ENCODE measurements at places on chromosomes 5 and 9.

- no peak overlapping the region for H3K27ac ChIP-seq
- H3K4me1 ChIP-seq: no peaks in the 10 kb centered on the region
- no peaks in the 10 kb centered on the region for H3K27me3 ChIP-seq
- no peak overlapping the region for H3K4me3 ChIP-seq
- H3K36me3 ChIP-seq: no peaks in the 10 kb centered on the region
These were observed 1.8 kb upstream of the JAKMIP2 start for GRCh38 chr5:147784146-147784987.

DNA sequence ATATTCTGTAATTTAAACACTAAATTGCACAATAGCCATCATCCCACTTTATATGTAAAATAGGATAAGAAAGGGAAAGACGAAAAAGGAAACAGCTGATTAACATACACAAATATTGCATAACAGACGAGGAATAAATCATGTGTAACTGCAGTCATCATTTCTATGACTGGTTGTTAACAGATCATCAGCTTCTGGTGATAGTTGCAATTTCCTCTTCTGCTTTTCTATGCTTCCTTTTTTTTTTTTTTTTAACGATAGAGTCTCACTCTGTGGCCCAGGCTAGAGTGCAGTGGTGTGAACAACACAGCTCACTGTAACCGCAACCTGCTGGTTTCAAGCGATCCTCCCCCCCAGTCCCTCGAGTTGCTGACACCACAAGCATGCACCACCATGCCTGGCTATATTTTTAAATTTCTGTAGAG lies 22.5 kb upstream of the JAKMIP2 start:
- no peaks in the 10 kb centered on the region for H3K27me3 ChIP-seq
- DNase-seq: no peak
- no peak overlapping the region for H3K27ac ChIP-seq
- H3K4me1 ChIP-seq: no peaks in the 10 kb centered on the region

- no peaks in the 10 kb centered on the region for H3K27me3 ChIP-seq
- peaks cover 24% of the 10 kb centered on the region for H3K4me1 ChIP-seq
- H3K4me3 ChIP-seq: no peak overlapping the region
- no peaks in the 10 kb centered on the region for H3K36me3 ChIP-seq
These were observed 5.2 kb downstream of the F2R start for GRCh38 chr5:76720988-76721569.

- H3K27me3 ChIP-seq: no peaks in the 10 kb centered on the region
- no peaks in the 10 kb centered on the region for H3K36me3 ChIP-seq
- DNase-seq: no peak
- no peak overlapping the region for H3K4me3 ChIP-seq
- no peak overlapping the region for H3K27ac ChIP-seq
- no peaks in the 10 kb centered on the region for H3K4me1 ChIP-seq
These were observed 20.4 kb downstream of the ROPN1L start for GRCh38 chr5:10461904-10462555.

DNA sequence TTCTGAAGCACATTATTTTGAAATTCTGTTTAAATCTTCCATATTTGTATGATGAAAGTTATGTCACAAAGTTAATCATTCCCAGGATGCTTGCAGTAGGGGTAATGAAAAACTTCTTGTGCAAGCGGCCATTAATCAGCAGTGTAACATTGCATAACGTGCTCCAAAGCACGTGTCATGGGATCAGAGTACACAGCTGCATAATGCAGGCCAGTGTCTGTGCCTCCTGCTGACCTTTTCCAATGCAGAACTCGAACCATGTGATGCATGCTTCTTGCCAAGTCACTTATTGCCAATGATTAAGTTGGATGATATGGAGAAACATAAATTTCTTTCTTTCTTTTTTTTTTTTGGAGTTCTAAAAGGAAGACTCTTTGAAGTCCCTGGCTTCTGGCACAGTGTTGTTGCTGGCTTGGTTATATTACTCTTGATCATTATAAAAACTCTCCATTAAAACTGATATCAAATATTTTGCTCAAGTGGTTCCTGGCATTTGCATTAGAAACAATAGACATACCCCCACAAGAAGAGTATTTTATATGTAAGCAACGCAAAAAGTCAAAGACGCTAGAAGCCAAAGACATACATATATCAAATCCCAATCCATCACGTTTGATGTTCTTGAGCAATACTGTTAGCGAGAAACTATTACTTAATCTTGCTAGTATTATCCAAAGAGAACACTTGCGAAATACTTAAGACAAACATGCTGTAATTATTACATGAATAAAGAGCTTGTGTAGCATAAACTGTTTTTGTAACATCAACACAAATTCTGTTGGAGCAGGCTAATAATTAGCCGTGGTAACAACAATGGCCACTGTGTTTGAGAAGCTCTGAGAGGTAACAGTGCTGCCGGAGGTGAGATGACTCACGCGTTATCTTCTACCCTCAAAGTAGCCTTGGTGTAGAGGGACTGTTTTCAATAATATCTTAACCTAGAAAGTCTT lies 164.2 kb downstream of the AUH start:
- peaks cover 65% of the 10 kb centered on the region for H3K4me1 ChIP-seq
- H3K36me3 ChIP-seq: no peaks in the 10 kb centered on the region
- H3K4me3 ChIP-seq: no peak overlapping the region
- H3K27ac ChIP-seq: peak overlapping the region; percentile 95
- no peaks in the 10 kb centered on the region for H3K27me3 ChIP-seq

DNA sequence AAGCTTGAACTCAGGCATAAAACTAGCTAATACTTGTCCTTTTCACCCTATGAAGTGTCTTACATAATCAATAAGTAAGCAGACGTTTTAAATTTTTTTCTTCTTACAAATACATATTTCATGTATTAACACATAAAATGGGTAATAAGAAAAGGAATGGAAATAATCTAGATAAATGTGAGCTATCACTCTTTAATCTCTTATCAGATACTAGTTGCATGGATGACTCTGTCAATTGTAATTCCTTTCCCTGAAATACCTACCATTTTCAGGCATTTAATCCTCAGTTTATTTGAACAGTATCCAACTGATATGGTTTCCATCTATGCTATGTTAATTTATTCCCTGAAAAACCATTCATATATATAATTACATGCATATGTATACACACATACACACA lies 166.0 kb upstream of the RGS7BP start:
- H3K4me1 ChIP-seq: no peaks in the 10 kb centered on the region
- no peaks in the 10 kb centered on the region for H3K27me3 ChIP-seq
- no peak for DNase-seq
- H3K36me3 ChIP-seq: no peaks in the 10 kb centered on the region
- no peak overlapping the region for H3K4me3 ChIP-seq
- H3K27ac ChIP-seq: no peak overlapping the region

- peak overlapping the region; percentile 71 for H3K27ac ChIP-seq
- peak overlapping the region; percentile 76 for H3K4me3 ChIP-seq
- DNase-seq: no peak
- H3K27me3 ChIP-seq: no peaks in the 10 kb centered on the region
These were observed 720 bp downstream of the TMEM203 start for GRCh38 chr9:137204731-137205125.

DNA sequence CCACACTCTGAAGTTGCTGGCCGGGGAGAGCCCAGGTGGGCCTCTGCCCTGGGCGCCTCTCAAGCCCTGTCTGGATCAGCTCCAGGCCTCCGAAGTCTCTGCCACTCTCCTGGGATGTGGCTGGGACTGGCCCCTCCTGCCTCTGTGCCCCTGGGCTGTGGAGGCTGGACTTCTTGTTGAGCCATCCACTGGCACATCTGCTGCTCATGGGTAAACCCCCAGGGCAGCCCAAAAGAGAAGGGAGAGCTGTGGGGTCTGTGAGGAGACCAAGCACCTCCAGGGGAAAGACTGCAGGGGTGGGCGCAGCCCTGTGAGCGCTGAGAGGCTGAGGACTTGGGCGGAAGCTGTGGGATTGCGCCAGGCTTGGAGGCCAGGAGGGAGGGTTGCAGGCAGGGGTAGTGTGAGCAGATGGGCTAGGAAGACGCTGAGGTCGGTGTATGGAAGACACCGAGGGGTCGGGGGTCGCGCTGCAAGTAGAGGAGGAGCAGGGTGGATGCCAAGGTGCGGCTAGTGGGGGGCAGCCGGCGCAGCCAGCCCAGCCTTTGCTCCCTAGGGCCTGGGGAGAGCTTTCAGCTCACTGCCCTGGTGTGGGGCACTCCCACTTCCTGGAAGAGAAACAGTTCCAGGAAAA lies 118.1 kb downstream of the WNK2 start:
- H3K27ac ChIP-seq: no peak overlapping the region
- no peaks in the 10 kb centered on the region for H3K4me1 ChIP-seq
- no peaks in the 10 kb centered on the region for H3K36me3 ChIP-seq
- no peaks in the 10 kb centered on the region for H3K27me3 ChIP-seq
- DNase-seq: no peak
- H3K4me3 ChIP-seq: no peak overlapping the region

DNA sequence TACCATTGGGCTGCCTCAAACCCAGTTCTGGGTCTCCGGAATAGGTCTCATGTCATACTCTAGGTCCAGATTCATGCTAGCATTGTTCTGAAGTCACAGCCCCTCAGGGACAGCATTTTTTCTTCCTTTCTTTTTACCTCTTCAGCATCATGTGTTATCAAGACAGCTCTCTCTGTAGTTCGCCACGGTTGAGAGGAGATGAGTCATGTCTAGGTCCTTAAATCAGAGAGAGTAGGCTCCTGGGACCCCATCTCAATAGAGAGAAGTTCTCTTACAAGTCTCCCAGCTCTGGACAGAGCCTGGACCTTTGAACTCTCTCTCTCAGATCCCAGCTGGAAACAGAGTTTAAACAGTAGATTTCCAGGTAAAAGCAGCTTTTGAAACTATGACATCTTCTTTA lies 332.4 kb upstream of the CD180 start:
- no peaks in the 10 kb centered on the region for H3K27me3 ChIP-seq
- no peaks in the 10 kb centered on the region for H3K36me3 ChIP-seq
- no peak overlapping the region for H3K27ac ChIP-seq
- H3K4me1 ChIP-seq: no peaks in the 10 kb centered on the region

- no peaks in the 10 kb centered on the region for H3K36me3 ChIP-seq
- no peak overlapping the region for H3K27ac ChIP-seq
- H3K27me3 ChIP-seq: no peaks in the 10 kb centered on the region
- no peak for DNase-seq
- H3K4me3 ChIP-seq: no peak overlapping the region
These were observed 4.4 kb downstream of the PHF2 start for GRCh38 chr9:93580654-93581380.

DNA sequence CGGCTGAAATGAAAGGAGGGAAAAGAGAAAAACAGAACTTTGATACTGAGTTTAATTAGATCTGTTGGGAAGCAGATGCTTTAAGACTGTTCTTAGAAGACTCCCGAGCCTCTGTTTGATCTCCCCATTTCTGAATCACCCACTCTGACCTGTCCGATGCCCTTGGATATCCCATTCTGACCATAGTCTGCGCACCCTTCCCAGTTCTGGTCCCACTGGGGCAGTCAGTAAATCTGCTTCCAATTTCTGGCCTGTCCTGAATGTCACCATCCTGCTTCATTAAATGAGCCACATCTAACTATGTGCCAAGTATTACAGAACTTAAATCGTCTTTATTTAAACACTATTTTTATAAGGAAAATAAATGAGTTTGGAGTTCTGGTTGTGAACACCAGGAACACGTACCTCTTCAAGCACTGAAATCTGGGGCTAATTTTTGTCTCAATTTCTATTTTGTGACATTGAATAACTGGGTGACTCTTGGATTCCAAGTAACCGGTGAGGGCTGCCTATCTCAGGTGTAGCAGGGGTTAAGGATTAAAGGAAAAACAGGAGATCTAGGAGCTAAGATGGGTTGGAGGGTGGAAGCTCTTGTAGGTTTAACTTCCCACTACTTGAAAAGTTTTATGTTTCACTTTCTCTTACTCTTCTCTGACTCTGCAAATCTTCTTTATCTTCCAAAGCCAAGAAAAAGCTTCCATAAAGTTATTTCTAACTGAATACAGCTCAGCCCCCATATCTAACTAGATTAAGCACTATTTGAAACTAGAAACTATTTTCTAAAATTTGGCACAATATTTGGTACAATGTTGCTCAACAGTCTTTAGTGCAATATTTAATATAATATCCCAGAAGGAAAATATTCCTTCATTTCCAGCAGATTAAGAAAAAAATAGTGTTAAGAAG lies 40.1 kb downstream of the ALDH1A1 start:
- H3K27ac ChIP-seq: no peak overlapping the region
- no peaks in the 10 kb centered on the region for H3K4me1 ChIP-seq
- DNase-seq: no peak
- H3K27me3 ChIP-seq: no peaks in the 10 kb centered on the region

DNA sequence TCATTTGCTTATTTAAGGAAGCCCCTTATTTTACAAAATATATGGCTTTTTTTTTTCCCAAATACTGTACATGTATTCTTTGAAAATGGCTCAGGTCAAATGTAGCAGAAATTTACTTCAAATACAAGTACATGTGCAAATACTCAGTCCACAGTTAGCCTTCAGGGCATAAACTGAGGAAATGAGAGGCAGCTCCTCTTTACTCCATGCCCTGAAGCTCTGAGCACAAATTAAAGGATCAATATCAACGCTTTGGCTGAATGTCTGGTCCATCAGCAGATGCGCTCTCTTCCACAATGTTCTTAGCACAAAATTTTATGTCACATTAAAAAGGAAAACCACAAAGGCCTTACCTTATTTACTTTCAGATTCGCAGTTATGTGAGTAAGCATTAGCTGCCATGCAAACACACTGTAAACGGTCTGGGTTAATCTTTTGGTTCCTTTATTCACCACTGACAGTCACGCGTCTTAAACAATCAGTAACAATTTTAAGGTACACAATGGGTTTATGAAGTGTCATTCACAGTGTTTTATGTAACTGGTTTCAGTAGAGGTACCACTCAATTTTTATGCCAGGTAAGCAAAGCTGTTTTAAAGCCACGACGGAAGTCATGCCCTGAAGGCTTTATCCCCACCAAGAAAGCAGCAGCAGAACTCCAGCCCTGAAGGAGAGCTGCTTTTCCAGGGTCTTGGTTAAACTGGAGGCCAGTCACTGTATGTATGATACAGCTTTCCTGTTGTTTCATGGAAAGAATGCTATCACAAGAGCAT lies 103.4 kb downstream of the OTULIN start:
- no peaks in the 10 kb centered on the region for H3K4me1 ChIP-seq
- H3K27ac ChIP-seq: no peak overlapping the region
- no peak overlapping the region for H3K4me3 ChIP-seq
- no peaks in the 10 kb centered on the region for H3K27me3 ChIP-seq
- DNase-seq: no peak

DNA sequence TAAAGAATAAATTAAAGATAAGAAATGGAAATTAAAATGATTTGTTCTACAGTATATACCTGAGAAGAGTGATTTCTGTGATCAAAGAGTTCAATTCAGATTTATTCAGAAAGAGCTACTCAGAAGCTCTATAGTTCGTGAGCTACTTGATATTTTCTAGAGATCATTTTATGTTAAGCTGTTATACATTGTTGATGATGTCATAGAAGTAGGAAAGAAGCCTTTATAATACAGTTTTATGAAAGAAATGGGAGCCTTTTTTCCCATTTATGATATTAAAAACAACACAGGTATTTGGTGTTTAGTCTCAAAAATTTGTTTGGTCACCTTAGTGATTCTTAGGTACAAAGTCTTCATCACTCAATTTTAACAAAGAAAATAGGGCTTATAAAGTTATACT lies 20.8 kb downstream of the RNF14 start:
- H3K4me1 ChIP-seq: no peaks in the 10 kb centered on the region
- no peak overlapping the region for H3K27ac ChIP-seq
- no peak overlapping the region for H3K4me3 ChIP-seq
- H3K36me3 ChIP-seq: no peaks in the 10 kb centered on the region
- DNase-seq: no peak
- H3K27me3 ChIP-seq: no peaks in the 10 kb centered on the region

Measured in vagina (tissue), 2 donors.